GM03348 (cell line): ENCODE measurements at places on chromosomes 5 and 9.
A peak's percentile ranks its signal among the peaks of the same experiment; 100 is the strongest.

- DNase-seq: no peak
Observed at GRCh38 chr9:93467062-93467416, 13.7 kb upstream of the FAM120AOS start.

DNA sequence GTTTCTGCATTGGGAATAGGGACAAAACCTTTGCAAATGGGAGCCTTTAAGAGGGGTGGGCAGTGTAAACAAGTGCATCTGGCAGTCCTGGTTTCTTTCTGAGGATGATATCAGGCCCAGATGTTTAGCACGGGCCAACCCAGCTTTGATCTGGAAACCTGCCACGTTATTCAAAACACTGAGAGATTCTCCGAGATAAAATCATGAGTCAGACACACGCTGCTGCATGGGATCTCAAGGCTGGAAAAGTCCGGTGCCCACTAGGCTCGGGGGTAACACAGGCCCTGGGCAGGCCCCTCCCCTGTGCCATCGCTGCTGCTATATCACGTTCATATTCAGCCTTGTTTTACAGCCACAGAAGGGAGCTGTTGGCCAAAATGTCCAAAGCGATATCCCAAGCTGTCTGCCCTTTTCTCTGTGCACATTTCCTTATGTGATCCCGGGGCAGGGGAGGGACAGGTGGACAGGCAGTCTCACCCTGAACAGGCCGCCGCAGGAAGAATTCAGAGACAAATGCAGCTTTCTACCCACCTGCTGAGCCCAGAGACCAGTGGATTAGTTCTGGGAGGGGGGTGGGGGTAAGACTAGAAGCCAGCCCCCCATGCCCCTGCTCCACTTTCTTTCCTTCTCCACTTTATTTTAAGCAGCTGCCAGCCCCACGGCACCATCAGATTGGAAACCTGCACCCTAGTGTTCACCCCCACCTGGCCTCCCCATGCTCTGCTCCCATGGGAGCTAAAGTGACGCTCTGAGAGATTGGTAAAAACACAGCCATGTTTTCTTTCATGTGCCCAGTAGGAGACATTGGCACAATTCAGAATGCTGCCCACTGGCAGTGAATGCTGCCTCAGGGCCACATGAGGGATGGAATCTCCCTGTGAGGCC, 63.1 kb downstream of the TMOD1 start:
- peak; percentile 62 for DNase-seq

- no peak for DNase-seq
Observed at GRCh38 chr9:12964271-12964670, 189.5 kb downstream of the LURAP1L start.

- DNase-seq: no peak
Observed at GRCh38 chr5:143648696-143649095, 163.3 kb upstream of the HMHB1 start.

- no peak for DNase-seq
Observed at GRCh38 chr5:172925336-172925948, 33.8 kb upstream of the RPL26L1 start.

GRCh38 chr9:99860266-99860665, 38.6 kb downstream of the NR4A3 start:
- no peak for DNase-seq

GRCh38 chr5:143569722-143570567, 166.5 kb upstream of the NR3C1 start:
- no peak for DNase-seq

GRCh38 chr5:124658867-124659557, 87.4 kb downstream of the ZNF608 start:
- no peak for DNase-seq

- DNase-seq: no peak
Observed at GRCh38 chr9:96621618-96622017, 2.0 kb upstream of the CDC14B start.

- DNase-seq: peak; percentile 57
Observed at GRCh38 chr9:98168941-98169488, 23.4 kb downstream of the CORO2A start.

GRCh38 chr9:68978066-68978465, 35.8 kb downstream of the PRKACG start:
- no peak for DNase-seq

DNA sequence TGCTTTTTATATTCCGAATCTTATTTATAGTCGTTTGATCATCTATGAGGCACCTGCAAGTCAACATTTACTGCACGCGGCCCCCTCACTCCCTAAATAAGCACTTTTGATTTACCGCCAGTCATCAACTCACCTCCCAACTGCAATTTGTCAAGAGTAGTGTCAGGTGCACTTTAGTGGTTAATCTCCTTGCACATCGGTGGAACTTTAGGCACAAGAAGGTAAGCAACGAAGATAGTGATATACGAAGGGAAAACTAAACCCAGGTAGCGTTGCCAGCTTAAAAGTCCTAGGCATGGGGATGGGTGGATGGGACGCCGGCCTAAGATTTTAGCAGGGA, 513 bp upstream of the RNF180 start:
- DNase-seq: no peak

DNA sequence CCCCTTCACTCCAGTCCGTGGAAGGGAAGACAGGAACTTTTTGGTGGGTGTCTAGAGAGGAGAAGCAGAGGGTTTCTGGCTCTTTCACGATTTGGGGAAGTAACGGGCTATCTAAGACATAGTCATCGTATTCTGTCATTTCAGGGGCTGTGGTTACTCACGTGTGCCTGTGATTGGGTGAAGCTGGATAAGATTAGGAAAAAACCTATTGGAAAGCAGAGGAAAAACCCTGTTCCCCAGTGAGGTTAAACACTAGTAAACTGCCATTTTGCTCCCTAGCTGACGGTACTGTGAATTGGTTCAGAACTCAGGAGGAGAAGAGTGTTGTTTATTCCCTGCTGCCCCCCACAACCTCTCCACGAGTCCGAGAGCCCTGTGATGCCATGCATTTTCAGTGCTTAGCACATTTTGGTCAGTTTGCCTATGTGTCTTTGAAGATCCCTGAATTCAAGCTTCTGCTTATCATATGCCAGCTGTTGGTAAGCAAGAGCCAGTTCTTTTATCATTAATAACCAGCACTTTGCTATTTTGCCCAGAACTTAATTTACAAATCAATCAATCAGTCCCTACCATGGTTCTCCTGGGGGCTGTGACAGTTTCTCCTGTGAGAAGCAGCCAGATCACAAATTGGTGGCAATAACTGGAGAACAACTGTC, 45.1 kb upstream of the ROR2 start:
- DNase-seq: no peak

GRCh38 chr5:138472353-138472752, 7.1 kb downstream of the EGR1 start:
- DNase-seq: no peak

DNA sequence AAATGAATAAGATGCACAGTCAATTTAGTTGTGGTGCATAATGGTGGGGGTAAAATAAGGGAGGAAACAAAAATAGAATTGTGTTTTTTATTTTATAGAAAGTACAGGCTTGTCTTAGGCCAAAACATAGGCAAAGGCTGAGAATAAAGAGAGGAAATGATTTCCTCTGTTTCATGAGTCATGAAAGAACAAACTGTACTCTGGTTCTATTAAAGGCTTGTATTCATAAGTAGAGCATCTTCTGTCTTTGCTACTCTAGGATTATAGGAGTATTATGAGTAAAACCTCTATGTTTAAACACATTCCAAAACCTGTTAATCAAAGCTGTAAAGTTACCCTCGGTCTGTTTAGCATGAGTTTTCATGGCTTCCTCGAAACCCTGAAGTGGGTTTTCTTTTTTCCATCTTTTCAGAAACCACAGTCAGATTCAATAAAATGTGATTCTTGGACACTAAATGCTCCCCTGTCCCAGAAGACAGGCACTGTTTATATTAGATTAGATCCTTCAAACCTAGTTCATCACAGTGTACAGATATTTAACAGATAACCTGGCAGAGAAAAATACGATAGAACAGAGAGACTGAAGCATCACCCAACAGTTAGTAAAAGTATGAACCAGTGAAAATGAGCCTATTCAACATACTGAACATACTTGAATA, 473.9 kb upstream of the CYLC2 start:
- DNase-seq: no peak

DNA sequence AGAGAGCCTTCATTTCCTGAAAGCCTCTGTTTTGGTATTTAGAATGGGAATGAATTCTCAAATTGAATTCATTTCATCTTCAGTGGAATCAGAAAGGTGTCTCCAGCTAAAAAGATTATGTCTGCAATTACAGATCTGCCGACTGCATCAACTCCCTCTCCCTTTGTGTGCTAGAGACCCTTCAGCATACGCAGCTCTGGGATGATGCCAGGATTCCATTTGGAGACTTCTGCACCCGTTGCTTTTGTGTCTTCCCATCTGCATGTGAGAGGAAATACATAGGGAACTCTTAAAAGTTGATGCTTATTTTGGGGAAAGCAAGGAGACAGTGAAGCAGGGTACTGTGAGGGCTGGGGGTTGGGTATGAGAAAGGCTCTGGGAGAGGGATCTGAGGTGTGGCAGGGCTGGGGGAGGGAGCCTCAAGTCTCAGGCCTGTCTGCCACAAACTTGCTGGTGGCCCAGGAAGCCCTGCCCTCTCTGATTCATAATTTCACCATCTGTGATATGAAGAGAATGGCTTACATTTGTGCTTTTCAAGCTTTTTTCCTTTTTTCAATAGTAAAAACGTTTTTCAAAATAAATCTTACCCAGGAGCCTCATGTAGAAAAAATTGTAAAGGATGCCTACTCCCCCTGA, 89.7 kb upstream of the SAP30L start:
- peak; percentile 83 for DNase-seq

GRCh38 chr5:33995865-33996264, 11.4 kb upstream of the SLC45A2 start:
- no peak for DNase-seq

DNA sequence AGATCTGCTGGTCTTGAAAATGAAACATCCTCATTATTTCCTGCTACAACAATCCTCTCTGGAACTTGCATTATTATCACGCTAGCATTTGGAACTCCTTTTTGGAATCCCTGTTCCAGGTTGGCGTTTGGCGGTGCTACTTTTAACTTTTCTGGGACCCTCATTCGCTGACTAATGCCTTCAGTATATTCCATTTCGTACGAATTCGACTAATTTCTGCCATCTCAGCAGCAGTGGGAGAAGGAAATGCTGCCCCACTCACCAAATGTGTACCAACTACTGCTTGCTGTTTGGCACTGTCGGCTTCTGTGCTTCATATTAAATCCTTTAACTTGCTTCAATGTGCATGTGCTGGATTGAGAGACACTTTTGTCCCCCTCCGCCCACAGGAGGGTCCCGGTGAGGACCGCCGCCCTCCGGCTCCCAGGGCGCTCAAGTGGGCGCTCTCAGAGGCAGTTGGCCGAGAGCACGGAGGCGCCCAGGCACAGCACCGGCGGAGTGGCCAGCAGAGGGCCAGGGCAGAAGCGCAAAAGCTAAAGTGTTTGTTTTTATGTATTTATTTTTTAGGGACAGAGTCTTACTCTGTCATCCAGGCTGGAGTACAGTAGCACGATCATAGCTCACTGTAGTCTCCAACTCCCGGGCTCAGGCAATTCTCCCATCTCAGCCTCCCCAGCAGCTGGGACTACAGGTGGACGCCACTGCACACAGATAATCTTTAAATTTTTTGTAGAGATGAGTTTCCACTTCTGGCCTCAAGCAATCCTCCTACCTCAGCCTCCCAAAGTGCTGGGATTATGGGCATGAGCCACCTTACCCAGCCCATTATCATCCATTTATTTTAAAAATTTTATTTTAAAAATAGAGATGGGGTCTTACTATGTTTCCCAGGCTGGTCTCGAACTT, 11.9 kb downstream of the PDE6A start:
- no peak for DNase-seq

GRCh38 chr9:110541950-110542349, 37.6 kb downstream of the SVEP1 start:
- no peak for DNase-seq
